ENCODE measurements at places on chromosomes 4 and X.

- no peak for DNase-seq
These were observed 22.8 kb upstream of the CENPVL3 start for GRCh38 chrX:51641421-51642021.

- DNase-seq: no peak
These were observed 624.2 kb downstream of the GLUD2 start for GRCh38 chrX:121671649-121672048.

GRCh38 chr4:152651473-152652060, 28.2 kb downstream of the TMEM154 start:
- no peak for DNase-seq

- no peak for DNase-seq
These were observed 426.3 kb downstream of the GPM6A start for GRCh38 chr4:175385797-175386196.

DNA sequence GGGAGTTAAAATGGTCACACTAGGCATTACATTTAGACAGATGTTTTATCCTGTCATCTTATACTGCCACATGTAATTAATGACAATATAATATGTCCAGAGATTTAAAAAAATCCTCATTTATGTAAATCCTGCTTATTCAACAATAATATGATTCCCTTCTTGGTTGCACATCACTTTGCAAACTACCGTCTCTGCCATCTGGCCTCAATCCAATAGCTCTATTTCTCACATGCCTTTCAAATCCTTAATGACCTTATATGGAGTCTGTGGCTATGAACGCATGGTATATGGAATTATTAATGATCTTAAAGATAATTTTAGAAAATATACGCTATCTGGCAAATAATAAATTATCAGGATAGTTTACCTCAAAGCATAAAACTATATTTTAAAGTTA, 144.5 kb downstream of the NPNT start:
- no peak for DNase-seq

GRCh38 chr4:105594099-105595010, 41.9 kb downstream of the ARHGEF38 start:
- DNase-seq: no peak

DNA sequence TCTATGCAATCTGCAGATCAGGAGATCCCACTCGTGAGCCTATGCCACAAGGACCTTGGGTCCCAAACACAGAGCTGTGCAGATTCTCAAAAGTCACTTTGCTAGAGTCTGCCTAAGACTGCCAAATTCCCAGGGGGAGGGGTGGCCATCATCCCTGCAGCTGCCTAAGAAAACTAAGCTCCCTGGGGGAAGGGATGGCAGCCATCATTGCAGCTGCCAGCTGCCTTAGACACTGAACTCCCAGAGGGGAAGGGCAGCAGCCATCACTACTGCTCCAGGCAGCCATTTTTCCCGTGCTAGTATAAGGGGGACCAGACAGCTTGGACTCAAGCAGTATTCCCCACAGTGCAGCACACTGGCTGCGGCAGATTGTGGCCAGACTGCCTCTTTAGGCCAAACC, 156.9 kb downstream of the NKX6-1 start:
- no peak for DNase-seq

GRCh38 chr4:15232366-15233263, 195.2 kb upstream of the C1QTNF7 start:
- DNase-seq: no peak

DNA sequence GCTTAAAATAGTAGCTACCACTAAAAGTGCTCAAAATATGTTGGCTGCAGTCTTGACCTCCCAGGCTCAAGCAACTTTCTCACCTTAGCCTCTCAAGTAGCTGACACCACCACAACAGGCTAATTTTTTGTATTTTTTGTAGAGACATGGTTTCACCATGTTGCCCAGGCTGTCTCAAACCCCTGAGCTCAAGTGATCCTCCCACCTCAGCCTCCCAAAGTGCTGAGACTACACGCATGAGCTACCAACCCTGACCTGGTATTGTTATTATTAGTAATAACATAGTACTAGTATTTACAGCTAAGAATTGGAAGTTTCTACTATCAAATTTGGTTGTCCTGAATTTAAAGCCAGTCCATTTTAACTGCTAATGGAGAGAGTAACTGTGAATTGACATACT, 18.0 kb downstream of the STAP1 start:
- DNase-seq: no peak

DNA sequence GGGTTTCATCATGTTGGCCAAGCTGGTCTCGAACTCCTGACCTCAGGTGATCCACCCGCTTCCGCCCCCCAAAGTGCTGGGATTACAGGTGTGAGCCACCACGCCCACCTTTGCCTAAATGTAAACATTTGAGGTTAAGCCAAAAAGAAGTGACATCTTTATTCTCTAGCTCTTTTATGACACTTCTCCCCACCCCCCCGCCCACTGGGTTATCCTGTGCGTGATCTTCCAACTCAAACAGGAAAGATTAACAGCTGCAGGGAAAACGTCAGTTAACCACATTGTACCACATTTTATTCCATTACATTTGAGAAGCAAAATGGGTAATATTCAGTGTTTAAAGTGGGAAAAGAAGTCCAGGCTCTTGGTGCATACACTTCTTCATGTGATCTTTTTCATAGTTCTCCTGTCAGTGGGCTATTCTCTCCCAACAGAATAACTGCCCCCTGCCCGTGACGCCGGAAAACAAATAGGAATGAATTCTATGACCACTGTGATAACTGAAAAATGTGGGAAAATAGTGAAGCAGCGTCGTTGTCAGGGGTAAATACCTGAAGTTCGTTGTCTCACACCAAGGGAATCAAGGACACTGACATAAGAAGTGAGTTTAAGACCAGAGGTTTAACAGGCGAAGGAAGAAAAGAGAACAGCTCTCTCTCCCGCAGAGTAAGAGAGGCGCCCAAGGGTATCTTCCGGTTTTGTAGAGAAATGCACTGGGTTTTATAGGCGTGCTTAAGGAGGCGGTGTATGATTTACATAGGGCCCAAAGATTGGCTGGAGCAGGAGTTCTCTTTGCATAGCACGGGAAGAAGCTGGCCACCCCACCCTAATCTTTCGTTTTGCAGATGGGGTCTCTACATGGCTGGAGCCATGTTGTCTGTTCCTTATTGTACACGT, 9.7 kb upstream of the SRD5A3 start:
- DNase-seq: no peak

- no peak for DNase-seq
These were observed 137.9 kb downstream of the PJA1 start for GRCh38 chrX:69027181-69028005.

DNA sequence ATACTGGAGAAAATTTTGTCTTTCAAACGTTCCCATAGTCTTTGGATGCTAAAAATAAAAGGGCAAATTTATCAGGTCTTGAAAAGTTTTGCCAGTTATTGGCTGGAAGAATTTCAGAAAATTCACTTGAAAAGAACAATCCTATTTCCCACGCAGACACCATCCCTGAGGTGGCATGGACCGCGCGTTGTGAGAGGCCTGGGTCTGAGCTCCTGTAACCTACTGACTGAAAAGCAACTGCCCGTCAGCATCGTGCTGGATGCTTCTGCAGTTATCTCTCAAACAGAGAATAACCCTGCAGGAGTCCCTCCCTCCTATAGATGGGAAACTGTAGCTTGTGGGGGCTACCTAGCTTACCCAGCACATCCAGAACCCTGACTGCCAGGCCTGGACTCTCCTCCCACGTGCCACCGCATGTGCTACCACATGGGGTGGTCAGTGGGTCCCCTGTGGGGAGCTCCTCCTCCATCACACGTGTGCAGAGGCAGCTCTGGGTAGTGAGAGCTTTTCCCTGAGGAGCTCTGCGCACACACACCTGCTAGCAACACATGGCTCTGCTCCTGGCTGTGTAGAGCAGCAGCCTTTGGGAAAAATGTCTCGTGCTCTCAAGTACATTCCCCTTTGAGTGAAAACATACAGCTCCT, 36.1 kb downstream of the NSG1 start:
- DNase-seq: peak; percentile 53

DNA sequence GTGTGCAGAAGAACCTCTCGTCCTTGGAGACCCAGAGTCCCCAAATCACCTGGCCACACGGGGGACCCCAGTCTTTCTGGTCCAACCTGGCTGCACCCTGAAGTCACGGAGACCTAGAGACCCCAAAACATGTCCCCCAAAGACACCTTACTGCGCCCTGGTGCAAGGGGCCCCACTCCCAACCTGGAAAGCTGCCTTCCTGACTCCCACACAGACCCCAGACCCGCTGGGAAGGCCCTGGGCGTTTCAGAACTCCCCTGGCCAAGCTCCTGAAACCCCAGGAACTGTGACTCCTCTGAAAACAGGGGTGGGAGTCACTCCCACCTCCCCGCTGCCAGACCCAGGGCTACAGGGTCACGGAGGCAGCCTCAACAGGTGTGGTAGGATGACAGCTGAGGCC, 12.7 kb upstream of the SHOX start:
- no peak for DNase-seq

Measured in activated effector memory CD4-positive, alpha-beta T cell treated with anti-CD3 and anti-CD28 coated beads, Interleukin-2, amount 50 U/mL, for 16 hours (primary cell).